GM06990 (cell line): ENCODE measurements at places on chromosomes 1 and 21.
A peak's percentile ranks its signal among the peaks of the same experiment; 100 is the strongest.

- DNase-seq: no peak
Observed at GRCh38 chr21:42777757-42778344, 101.5 kb downstream of the WDR4 start.

- no peak for DNase-seq
Observed at GRCh38 chr21:15138490-15138889, 73.7 kb upstream of the NRIP1 start.

DNA sequence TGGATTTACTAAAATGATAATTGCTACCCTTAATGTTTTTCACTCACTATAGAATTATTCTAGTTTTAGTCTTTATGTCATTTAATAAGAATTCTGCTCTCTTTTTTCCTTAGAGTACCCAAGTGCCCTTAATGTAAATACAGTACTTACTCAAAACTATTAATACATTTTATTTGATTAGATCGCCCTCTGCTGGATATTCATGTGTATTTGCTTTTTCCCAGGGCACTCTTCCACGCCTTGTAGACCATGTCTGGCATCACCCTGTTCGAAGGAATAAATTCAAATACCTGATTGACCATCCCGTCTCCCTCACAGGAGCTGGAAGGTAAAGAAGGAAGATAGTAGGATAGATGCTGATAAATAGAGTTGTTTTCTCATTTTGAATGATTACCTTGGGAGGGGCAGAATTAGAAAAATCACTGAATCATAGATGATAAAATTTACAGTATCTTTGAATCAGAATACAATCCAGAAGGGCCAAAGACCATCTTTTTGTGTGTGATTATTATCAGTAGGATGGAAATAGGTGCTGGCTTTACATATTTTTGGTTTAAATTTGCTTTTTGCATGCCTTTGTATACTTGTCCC lies 4.1 kb downstream of the AXDND1 start:
- DNase-seq: peak; percentile 18

- no peak for DNase-seq
Observed at GRCh38 chr1:109615879-109616278, 3.5 kb downstream of the GNAT2 start.

DNA sequence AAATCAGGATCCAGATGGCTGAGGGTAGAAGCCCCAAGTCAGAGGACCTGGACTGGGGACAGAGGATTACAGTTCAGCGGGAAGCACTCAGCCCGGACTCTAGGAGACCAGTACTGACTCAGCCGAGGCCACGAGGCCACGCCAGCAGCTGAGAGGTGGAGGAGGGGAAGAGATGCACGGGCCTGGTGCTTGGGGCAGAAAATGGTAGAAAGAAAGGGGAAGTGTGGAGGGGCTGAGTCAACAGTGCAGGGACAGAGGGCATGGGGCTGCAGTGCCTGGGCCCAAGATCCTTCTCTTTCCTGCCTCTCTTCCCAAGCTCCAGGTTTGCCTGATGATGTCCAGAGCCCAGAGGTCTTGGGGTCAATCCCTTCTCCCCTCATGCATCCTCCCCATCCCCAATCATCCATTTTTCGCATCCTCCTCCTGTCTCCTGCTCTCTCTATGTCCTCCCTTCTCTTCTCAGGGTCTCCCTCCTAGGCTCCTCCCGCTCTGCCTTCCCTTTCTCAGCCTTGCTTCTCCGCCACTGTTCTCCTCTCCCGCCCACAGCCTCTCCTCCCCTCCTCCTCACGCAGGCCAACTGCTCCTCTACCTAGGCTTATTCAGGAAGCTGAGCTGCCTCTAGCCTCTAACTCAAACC lies 7.7 kb downstream of the ARHGEF2 start:
- DNase-seq: peak; percentile 62

DNA sequence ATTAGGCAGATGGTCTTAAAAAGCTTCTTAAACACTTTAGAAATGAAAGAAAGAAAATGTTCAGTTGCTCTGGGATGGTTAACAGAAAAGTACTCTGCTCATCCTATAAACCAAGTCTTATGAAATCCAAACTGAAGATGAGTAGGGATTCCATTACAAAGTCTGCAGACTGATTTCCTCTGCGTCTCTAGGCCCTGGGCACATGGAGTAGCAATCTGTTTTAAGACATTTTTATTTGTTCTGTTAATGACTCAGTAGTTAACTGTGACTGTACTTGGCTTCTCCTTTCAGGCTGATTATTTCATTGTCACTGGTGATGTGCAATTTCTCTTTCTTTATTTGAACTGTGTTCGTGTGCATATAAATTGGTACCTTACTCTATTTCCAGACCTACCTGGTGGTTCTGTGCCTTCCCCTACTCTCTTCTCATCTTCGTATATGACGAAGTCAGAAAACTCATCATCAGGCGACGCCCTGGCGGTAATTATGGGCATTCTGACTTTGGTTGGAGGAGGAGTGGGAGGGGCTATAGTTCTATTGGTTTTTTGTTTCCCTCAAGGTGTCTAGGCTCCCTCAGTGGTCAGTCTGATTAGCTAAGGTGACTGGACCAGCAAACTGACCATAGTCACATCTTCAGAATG lies 30.6 kb downstream of the ATP1A1 start:
- DNase-seq: no peak

DNA sequence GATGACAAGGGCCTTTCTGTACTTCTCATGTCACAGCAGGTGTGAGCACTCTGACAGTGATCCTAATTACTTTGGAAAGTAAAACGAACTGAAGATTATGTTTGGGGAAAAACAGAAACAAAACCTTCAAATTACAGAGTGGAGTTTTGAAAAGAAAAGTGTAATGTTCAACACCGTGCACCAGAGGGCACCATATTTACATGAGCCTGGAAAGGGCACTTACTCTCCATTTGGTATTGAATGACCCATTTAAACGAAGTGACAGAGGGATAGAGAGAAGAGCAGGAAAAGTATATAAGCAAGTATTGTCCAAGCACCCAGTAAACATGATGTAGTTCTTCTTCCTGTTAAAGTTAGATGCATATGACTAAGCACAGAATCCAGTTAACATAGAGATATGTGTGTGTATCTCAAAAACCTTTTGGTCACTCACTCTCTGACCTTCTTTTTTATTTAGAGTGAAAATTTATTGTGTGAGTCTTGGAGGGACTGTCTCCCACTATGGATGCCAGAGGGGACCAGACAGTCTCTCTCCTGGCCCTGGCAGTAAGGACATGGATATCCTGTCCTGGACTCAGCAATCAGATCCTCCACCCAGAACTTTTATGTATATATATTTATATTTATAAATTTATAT lies 3.8 kb upstream of the RGSL1 start:
- peak; percentile 14 for DNase-seq

GRCh38 chr1:180195401-180195800 lies 34.7 kb upstream of the LHX4 start:
- DNase-seq: no peak
